ENCODE measurements at places on chromosomes 2 and 18.

DNA sequence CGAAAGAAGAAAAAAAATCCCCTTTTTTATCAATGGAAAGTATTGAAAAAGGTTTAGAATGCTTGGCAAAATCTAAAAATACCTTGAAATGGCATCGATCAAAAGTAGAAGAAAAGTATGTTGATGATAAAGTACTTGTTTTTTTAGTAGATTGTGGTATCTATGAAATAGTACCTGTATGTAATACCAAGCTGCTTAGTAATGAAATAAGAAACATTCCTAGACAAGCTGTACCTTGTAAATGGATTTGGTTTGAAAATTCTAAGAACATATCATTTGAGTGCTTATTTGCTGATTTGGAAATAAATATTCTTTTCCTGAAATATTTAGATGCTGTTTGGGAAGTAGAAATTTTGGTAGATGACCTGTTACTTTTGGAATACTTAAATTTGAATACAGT, 18.4 kb downstream of the TDRD15 start:
- no peak for DNase-seq

GRCh38 chr2:1556776-1557466, 143.7 kb downstream of the TPO start:
- DNase-seq, result no peak

GRCh38 chr18:3340682-3341097, 78.8 kb downstream of the MYL12B start:
- DNase-seq, result no peak

DNA sequence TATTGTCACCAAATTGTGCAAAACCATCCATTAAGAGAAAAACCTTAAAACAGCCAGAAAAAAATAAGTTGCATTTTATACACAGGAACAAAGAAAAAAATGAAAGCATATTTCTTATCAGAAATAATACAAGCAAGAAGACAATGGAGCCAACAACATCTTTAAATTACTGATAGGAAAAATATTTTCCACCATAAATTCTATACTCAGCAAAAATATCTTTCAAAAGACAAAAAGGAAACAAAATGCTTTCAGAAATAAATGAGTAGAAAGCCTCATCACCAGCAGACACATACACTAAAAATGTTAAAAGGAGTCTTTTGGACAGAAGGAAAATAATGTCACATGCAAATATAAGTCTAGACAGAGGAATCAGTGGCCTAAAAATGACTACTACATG, 106.4 kb upstream of the TRIB2 start:
- DNase-seq, result no peak

DNA sequence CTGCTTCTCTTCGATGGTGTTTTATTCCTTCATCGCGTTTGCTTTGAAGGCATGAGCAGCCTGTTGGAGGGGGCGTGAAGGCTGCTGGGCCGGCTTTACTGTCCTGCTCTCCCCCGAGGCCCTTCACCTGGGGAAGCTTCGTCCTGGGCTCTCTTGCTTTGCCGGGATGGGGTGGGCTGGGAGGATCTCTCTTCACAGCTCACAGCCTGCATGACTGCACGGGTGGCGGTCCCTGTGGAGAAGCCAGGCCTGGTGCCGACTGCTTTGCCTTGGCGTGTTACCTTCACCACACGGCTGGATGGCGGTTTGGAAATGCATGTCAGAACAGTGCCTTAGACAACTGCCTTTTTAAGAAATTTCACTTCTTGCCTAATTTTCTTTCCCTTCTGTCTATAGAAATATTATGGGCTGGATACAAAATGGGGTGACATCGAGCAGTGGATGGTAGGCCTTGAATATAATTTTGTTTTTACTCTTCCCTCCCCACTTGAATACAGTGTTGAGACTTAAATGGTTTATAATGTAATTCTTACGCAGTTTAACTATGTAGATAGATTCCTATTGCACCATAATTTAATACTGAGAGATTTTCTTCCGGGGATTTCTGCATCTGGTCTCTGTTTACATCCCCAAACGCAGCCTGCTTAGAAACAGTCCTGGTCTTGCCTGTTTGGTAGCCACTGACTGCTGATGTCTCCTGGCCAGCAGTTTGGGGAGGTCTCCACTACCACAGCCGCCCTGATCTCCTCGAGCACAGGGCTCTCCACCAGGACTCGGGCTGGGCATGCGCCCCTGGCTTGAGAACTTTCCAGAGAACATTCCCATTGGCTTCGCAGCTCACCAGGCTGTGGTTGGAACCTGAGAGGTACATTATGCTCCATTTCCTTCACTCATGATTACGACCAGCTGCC, 81.0 kb upstream of the RBM44 start:
- DNase-seq, result peak; percentile 47

GRCh38 chr2:216694082-216694825, 1.1 kb downstream of the IGFBP5 start:
- DNase-seq, result peak; percentile 91

GRCh38 chr2:114185501-114185900, 256.9 kb upstream of the DPP10 start:
- DNase-seq, result no peak

GRCh38 chr2:120852200-120852815, 116.6 kb downstream of the GLI2 start:
- DNase-seq, result no peak

GRCh38 chr2:109225170-109225782, 96.3 kb downstream of the SH3RF3 start:
- DNase-seq, result no peak

DNA sequence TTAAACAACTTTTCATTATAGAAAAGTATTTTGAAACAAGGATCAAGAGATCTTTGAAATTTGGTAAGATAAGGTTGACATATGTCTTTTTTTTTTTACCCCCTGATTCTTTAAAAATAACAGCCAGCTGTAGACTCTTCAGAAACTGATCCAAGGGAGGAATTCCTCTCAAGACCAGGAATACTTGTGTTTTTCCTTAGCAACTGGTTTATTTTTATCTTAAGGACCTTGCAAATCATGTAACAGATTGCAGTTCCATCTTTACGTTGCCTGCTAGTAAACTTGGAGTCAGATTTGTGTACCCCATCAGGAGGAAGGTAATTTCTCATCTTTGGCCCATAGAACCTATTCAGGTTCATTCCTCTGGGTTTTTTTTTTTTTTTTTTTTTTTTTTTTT, 71.6 kb downstream of the BOLA3 start:
- no peak for DNase-seq

DNA sequence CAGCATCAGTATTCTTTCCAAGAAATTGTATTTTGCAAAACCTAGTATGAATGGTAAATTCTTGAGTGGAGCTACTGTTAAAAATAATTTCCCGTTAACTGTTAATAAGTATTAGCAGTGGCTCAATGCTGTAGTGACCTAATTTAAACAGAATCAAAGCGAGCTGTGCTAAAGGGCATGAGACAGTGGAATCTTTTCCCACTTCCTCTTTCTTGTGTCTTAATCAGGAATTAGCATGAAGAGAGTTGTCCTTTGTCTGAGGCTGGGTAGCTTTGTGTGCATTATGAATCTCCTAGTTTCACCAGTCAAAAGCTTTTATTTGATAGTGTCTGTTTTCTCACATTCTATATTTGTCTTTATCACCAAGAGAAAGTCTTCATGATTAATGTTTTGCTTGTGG, 298.8 kb upstream of the GCFC2 start:
- DNase-seq, result no peak

DNA sequence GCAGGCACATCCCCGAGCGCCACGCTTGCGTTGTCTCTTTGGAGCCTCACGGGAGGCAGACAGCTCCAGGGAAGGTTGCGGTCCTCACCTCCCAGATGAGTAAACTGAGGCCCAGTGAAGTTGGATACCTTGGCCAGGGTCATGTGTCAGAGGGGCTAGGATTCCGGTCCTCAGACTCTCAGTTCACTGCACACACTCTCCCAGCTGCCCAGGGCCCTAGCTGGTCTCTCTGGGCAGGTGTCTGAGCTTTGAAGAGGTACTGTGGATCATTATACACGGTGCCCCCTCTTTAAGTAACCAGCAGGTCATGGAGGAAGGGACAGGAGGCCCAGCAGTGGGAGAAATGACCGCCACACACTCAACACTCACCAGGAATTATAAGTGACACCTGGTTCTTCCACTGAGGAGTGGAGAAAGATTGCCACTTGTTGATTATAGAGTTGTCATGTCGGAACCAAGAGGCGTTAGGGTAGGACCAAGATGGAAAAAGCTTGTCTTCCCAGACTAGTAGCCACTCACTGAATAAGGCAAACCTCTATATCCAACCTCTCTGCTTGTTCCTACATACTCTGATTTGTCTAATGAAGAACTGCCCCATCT, 588 bp downstream of the TMEM214 start:
- no peak for DNase-seq

GRCh38 chr2:142602418-142602989, 275.0 kb upstream of the KYNU start:
- DNase-seq, result no peak

GRCh38 chr2:40445467-40445866, 6.4 kb downstream of the SLC8A1 start:
- DNase-seq, result no peak

GRCh38 chr18:7666195-7666776, 99.2 kb downstream of the PTPRM start:
- DNase-seq, result no peak

GRCh38 chr2:118251427-118251826, 163.2 kb downstream of the INSIG2 start:
- peak; percentile 55 for DNase-seq

DNA sequence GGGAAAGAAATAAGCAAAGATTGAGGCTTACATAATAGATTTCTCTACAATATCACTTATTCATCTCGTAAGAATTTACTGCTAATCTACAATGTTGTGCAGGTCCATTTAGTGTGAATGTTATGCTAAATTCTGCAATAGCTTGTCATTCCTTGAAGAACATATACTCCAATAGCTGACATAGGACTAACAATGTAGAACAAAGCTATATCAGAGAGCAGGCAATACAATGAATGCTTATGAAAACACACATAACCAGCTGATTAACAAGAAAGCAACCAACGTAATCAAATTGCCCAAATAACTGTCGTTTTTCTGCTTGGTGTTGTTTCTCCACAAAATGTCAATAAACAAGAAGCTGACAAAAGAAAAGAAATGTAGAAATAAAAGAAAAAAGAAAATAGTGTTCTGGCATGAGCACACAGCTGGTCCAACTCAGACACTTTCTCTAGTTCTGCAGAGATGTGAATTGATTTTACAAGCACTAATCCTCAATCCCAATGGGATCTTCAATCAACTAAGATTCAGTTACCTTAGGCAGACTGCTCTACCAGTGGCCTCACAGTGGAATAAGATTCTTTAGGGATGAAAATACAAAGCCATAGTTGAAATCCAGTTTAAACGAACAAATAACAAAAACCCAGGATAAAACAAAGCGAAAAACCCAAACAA, 1024.7 kb upstream of the PIK3C3 start:
- no peak for DNase-seq

- peak; percentile 92 for DNase-seq
Measured at GRCh38 chr2:241595600-241596140, 37.1 kb downstream of the BOK start.

GRCh38 chr18:26356045-26356785, 130.0 kb downstream of the TAF4B start:
- DNase-seq, result no peak

GRCh38 chr2:100272841-100273329, 49.4 kb downstream of the LONRF2 start:
- DNase-seq, result peak; percentile 5

- DNase-seq, result no peak
Measured at GRCh38 chr2:197266477-197266876, 44.1 kb downstream of the ANKRD44 start.

- DNase-seq, result no peak
Measured at GRCh38 chr2:152740743-152741328, 22.4 kb downstream of the ARL6IP6 start.

- peak; percentile 51 for DNase-seq
Measured at GRCh38 chr2:47724221-47724981, 58.5 kb upstream of the MSH6 start.
